CD4-positive, alpha-beta T cell (primary cell): ENCODE measurements at places on chromosomes 12 and 14. TPM values are rescaled to one million over a fixed set of nuclear protein-coding genes. Genes with fewer than 3 reads are reported as not detected.

HOXC10 gene
- total RNA-seq, result not detected

GPR137C gene
- total RNA-seq, result 0.19 TPM

GRCh38 chr12:52903855-52904508 lies 894 bp downstream of the KRT8 start:
- peaks cover 12% of the 10 kb centered on the region for H3K4me1 ChIP-seq
- no peaks in the 10 kb centered on the region for H3K36me3 ChIP-seq
- peak overlapping the region; percentile 56 for H3K4me3 ChIP-seq
- H3K27ac ChIP-seq, result no peak overlapping the region

DNA sequence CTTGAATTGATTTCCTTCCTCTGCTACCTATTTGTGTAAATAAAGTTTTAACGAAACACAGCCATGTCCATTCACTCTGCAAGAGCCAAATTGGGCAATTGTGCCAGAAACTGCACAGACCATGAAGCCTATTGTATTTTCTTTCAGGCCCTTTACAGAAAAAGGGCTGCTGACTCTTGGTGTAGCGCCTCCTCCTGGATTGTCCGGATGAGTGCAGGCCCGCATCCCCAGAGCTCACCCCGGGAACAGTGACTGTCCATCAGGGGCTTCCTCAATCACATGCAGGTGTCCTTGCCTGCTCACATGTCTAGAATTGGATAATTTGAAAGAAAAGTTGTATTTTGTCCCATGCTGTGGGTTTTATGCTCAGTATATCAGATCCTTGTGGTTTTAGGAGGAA lies 1282.2 kb downstream of the AACS start:
- no peaks in the 10 kb centered on the region for H3K27me3 ChIP-seq
- no peak overlapping the region for H3K4me3 ChIP-seq
- H3K36me3 ChIP-seq, result no peaks in the 10 kb centered on the region
- H3K27ac ChIP-seq, result no peak overlapping the region
- H3K4me1 ChIP-seq, result no peaks in the 10 kb centered on the region
